ENCODE measurements at places on chromosomes 2 and 18. TPM values are rescaled to one million over a fixed set of nuclear protein-coding genes. Genes with fewer than 3 reads are reported as not detected.

GPR45 gene
- not detected for polyA plus RNA-seq

RNF152 gene
- 1.1 TPM for polyA plus RNA-seq

DNA sequence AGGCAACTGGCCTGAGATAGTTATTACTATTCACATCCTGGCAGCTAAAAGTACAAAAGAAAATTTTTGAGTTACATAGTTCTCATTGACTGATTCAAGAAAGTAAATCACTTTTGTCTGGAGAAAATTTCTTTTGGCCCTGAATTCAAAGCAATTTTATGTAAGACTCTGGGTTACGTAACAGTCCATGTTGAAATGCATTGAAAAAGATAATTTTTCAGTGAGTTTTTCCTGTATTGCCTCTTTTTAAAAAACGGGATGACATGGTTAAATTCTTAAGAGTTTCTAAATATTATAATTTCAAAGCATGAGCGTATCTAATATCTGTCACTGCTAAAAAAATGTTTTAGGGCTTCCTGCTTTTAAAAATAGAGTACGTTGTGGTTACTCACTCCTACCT is 72.7 kb downstream of the ANKRD12 start:
- no peak overlapping the region for H3K4me3 ChIP-seq
- no peaks in the 10 kb centered on the region for H3K4me1 ChIP-seq
- no peaks in the 10 kb centered on the region for H3K27me3 ChIP-seq
- H3K27ac ChIP-seq = no peak overlapping the region
- no peaks in the 10 kb centered on the region for H3K36me3 ChIP-seq

LRRC30 gene
- polyA plus RNA-seq = not detected

RAB31 gene
- 15.2 TPM for polyA plus RNA-seq

- H3K4me3 ChIP-seq = no peak overlapping the region
- H3K4me1 ChIP-seq = no peaks in the 10 kb centered on the region
- no peaks in the 10 kb centered on the region for H3K27me3 ChIP-seq
- H3K27ac ChIP-seq = no peak overlapping the region
Measured at GRCh38 chr2:67448648-67449047, 51.5 kb downstream of the ETAA1 start.

- no peak overlapping the region for H3K27ac ChIP-seq
- no peaks in the 10 kb centered on the region for H3K27me3 ChIP-seq
- H3K36me3 ChIP-seq = no peaks in the 10 kb centered on the region
- H3K4me3 ChIP-seq = no peak overlapping the region
- DNase-seq = no peak
- no peaks in the 10 kb centered on the region for H3K4me1 ChIP-seq
Measured at GRCh38 chr2:235550378-235550760, 56.5 kb downstream of the AGAP1 start.

GRCh38 chr2:240585101-240585500 is 1.4 kb upstream of the CAPN10 start:
- H3K4me3 ChIP-seq = peak overlapping the region; percentile 94
- no peaks in the 10 kb centered on the region for H3K4me1 ChIP-seq
- no peak overlapping the region for H3K27ac ChIP-seq

- H3K4me1 ChIP-seq = no peaks in the 10 kb centered on the region
- no peak overlapping the region for H3K4me3 ChIP-seq
- DNase-seq = no peak
- H3K27ac ChIP-seq = no peak overlapping the region
- H3K27me3 ChIP-seq = no peaks in the 10 kb centered on the region
- H3K36me3 ChIP-seq = no peaks in the 10 kb centered on the region
Measured at GRCh38 chr2:85878719-85879370, 9.9 kb downstream of the ST3GAL5 start.

DNA sequence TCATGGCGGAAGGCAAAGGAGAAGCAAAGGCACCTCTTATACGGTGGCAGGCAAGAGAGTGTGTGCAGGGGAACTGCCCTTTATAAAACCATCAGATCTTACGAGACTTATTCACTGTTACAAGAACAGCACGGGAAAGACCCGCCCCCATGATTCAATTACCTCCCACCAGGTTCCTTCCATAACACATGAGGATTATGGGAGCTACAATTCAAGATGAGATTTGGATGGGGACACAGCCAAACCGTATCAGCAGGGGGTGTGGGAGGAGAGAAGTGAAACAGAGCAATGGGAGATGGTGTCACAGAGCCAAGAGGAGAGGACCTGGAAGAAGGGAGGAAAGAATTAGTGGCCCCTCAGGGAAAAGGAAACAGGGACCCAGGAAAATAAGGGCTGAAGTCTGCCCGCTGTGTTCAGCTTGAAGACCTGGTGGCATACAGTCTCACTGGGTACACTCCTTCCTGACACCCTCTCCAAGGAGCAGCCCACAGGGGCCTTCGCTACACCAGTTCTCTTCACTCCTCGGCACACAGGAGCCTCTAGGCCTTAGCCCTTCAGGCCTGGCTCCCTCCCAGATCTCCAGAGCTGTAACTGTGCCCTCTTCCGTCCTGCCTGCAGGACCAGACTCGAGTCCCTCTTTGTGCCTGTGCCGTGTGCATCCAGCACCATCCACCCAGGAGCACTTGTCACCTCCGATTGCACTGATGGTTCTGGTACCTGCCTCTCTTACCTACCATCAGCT is 262.1 kb downstream of the EIPR1 start:
- H3K4me3 ChIP-seq = no peak overlapping the region
- peak; percentile 33 for DNase-seq
- H3K27me3 ChIP-seq = no peaks in the 10 kb centered on the region
- no peak overlapping the region for H3K27ac ChIP-seq

DNA sequence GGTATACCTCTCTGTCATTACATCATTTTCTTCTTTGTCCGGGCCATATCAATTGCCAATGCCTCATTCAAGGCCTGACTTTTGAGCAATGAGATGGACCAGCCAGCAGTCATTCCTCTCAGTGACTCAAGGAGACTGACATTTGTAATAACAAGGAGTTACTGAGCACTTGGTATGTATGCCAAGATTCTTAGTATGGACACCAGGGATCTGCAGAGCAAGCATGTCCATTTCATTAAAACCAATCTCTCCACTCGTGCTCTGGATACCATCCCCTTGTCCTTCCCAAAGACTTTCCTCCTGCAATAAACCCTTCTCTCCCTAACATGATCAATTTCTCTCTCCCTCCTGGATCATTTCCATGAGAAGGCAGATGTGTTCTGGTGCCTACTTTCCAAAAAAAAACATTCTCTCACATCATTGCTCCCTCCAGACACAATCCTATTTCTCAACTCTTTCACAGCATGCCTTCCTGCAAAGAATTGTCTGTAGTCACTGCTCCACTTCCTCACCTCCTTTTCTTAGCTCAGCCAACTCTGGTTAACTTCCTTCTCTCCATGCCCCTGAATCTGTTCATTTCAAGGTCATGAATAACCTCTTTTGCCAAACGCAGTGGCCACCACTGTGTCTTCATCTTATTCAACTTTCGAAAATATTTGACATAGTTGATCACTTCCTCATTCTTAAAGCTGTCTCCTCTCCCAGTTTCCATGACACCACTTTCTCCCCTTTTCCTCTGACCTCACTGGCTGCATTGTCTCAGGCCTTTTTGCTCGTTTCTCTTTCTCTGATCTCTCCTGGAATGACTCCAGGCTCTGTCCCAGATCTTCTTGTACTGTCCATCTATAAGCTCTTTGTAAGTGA is 102.8 kb upstream of the CYP1B1 start:
- H3K4me1 ChIP-seq = no peaks in the 10 kb centered on the region
- no peaks in the 10 kb centered on the region for H3K27me3 ChIP-seq
- no peak overlapping the region for H3K27ac ChIP-seq
- H3K36me3 ChIP-seq = no peaks in the 10 kb centered on the region
- no peak overlapping the region for H3K4me3 ChIP-seq

GRCh38 chr2:182767578-182767977 is 51.5 kb downstream of the DNAJC10 start:
- no peaks in the 10 kb centered on the region for H3K4me1 ChIP-seq
- no peak for DNase-seq
- no peak overlapping the region for H3K4me3 ChIP-seq
- H3K36me3 ChIP-seq = peaks cover 17% of the 10 kb centered on the region
- H3K27ac ChIP-seq = no peak overlapping the region

- H3K4me3 ChIP-seq = no peak overlapping the region
- H3K36me3 ChIP-seq = no peaks in the 10 kb centered on the region
- peaks cover 13% of the 10 kb centered on the region for H3K4me1 ChIP-seq
- H3K27ac ChIP-seq = no peak overlapping the region
- H3K27me3 ChIP-seq = no peaks in the 10 kb centered on the region
Measured at GRCh38 chr2:105786231-105787230, 41.8 kb downstream of the NCK2 start.

- H3K27me3 ChIP-seq = no peaks in the 10 kb centered on the region
- no peak overlapping the region for H3K27ac ChIP-seq
- no peaks in the 10 kb centered on the region for H3K36me3 ChIP-seq
- DNase-seq = no peak
- no peak overlapping the region for H3K4me3 ChIP-seq
Measured at GRCh38 chr2:70842401-70842800, 6.8 kb upstream of the CD207 start.

DNA sequence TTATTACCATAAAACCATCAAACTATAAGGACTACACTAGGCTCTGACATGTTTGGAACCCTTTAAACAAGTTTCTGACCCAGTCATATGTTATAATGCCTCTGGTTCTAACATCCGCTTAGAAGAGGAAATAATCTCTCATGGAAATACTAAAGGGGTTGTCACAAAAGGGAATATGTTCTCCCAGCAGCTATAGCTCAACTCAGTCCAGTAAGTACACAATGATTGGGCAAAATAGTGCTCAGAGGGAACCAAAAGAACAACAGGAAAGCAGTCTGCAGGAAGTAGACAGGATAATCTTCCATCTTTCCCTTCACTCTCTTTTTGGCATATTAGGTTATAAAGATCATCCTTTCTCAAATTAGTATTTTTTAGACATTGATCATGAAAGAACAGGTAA is 4.3 kb downstream of the SRBD1 start:
- H3K4me3 ChIP-seq = no peak overlapping the region
- no peak overlapping the region for H3K27ac ChIP-seq
- no peak for DNase-seq
- H3K36me3 ChIP-seq = no peaks in the 10 kb centered on the region
- H3K27me3 ChIP-seq = no peaks in the 10 kb centered on the region

DNA sequence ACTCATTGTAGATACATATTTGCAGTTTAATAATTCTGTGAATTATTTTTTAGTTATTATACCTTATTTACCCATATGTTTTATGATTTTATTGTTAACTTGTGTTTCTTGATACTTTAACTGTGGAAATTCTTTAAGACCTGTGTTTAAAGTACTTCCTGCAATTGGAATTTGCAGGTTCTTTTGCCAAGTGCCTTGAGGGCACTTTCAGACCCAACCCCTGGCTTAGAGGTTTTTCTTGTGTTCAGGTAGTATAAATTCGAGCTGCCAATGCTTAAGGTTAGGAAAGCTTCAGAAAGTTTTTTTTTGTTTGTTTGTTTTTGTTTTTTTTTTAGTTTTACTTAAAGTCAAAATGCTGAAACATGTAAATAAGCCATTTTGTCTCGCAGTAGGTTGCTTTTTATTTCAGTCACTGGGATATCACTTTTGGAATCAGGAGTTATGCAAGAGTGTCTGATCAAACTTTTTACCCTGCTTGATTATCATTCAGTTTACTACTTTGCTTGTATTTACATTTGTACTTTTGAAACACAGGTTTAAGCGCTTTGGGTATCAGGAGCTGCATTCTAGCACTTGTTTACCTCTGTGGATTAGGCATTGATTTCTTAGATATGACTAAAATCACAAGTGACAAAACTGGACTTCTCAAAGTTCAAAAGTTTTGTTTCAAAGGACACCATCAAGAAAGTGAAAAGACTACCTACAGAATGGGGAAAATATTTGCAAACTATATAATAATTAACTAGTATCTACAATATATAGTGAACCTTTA is 31.8 kb downstream of the TDRD15 start:
- no peak for DNase-seq
- H3K4me3 ChIP-seq = no peak overlapping the region
- H3K27ac ChIP-seq = no peak overlapping the region
- no peaks in the 10 kb centered on the region for H3K4me1 ChIP-seq
- H3K27me3 ChIP-seq = no peaks in the 10 kb centered on the region

- peaks cover 32% of the 10 kb centered on the region for H3K27me3 ChIP-seq
- no peaks in the 10 kb centered on the region for H3K36me3 ChIP-seq
- peak; percentile 74 for DNase-seq
- H3K27ac ChIP-seq = no peak overlapping the region
Measured at GRCh38 chr2:10079266-10079869, 843 bp downstream of the CYS1 start.

DNA sequence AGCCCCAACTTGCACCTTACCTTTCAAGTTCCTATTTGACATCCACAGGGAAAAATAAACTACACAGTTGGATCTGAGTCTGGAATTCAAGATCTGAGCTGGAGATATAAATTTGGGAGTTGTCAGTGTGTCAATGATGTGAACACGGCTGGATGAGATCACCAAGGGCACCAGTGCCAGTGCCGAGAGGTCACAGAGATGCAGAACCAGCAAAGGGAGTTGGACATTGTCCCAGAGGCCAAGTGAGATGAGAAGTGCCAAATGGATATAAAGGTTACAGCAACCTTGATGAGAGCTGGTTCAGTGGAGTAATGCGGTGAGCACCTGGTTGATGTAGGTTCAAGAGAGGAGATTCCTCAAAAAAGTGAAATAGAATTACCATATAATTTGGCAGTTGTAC is 24.8 kb downstream of the LRRFIP1 start:
- no peaks in the 10 kb centered on the region for H3K4me1 ChIP-seq
- no peak overlapping the region for H3K4me3 ChIP-seq
- no peak overlapping the region for H3K27ac ChIP-seq
- no peaks in the 10 kb centered on the region for H3K27me3 ChIP-seq
- DNase-seq = no peak

TRAF3IP1 gene
- 2.3 TPM for polyA plus RNA-seq

GRCh38 chr2:1640301-1641135 is 103.8 kb downstream of the PXDN start:
- no peak for DNase-seq
- H3K27me3 ChIP-seq = no peaks in the 10 kb centered on the region
- no peaks in the 10 kb centered on the region for H3K4me1 ChIP-seq
- peaks cover 14% of the 10 kb centered on the region for H3K36me3 ChIP-seq

FSHR gene
- not detected for polyA plus RNA-seq

DNA sequence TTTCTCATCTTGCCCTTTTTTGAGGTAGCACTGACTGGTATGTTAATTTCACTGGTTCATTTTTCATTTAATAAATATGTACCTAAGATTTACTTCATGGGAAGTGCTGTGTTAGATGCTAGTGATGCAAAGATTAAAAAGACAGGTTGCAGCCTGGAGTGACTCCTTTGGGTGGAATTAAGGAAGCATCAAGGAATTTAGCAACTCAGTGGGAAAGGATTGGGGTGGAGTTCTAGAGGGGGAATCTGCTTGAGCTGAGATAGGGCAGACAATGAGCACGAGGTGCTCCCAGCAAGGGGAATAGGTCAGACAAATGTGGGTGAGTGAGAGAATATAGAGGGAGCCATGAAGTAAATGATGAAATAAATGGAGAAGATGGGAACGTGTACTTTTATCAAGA is 57.0 kb downstream of the LYPD6 start:
- H3K4me1 ChIP-seq = peaks cover 3% of the 10 kb centered on the region
- H3K27ac ChIP-seq = no peak overlapping the region
- no peaks in the 10 kb centered on the region for H3K27me3 ChIP-seq
- DNase-seq = no peak
- H3K4me3 ChIP-seq = no peak overlapping the region

- no peak overlapping the region for H3K27ac ChIP-seq
- peaks cover 9% of the 10 kb centered on the region for H3K4me1 ChIP-seq
- no peaks in the 10 kb centered on the region for H3K27me3 ChIP-seq
- no peak overlapping the region for H3K4me3 ChIP-seq
- peaks cover 41% of the 10 kb centered on the region for H3K36me3 ChIP-seq
Measured at GRCh38 chr18:35939138-35939537, 33.3 kb upstream of the RMP24 start.

- H3K4me1 ChIP-seq = peaks cover 5% of the 10 kb centered on the region
- no peak for DNase-seq
- no peaks in the 10 kb centered on the region for H3K36me3 ChIP-seq
- no peak overlapping the region for H3K4me3 ChIP-seq
- no peak overlapping the region for H3K27ac ChIP-seq
Measured at GRCh38 chr2:60317034-60317386, 236.4 kb downstream of the BCL11A start.

Measured in H1 (cell line).